RPMI8226 (cell line): ENCODE measurements at places on chromosomes 5 and 9.
A peak's percentile ranks its signal among the peaks of the same experiment; 100 is the strongest.

DNA sequence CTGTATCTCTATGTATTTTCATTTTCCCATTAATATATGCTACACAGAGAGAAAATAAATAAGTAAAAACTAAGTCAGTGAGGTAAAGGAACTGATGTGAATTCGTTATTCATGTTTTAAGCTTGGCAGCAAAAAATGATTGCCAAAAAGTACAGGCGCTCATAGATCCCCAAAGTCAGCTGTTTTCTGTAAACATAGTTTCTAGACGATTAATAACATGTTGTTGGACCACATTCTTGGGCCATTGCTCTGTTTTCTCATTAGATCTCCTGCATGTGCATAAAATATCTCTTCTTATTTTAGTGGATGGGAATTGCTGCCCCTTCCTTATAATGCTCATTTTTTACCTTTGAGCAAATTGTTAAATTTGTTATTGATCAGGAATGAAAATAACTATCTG, 215.2 kb downstream of the TLE1 start:
- no peak for DNase-seq

GRCh38 chr9:100600521-100601079, 22.7 kb downstream of the CAVIN4 start:
- no peak for DNase-seq

- DNase-seq, result no peak
Observed at GRCh38 chr5:167820101-167820990, 471.1 kb upstream of the WWC1 start.

GRCh38 chr5:149493316-149493715, 57.9 kb downstream of the CSNK1A1 start:
- no peak for DNase-seq

- DNase-seq, result no peak
Observed at GRCh38 chr9:124332361-124333202, 74.8 kb downstream of the NEK6 start.

- no peak for DNase-seq
Observed at GRCh38 chr5:9059920-9060691, 485.8 kb downstream of the SEMA5A start.

DNA sequence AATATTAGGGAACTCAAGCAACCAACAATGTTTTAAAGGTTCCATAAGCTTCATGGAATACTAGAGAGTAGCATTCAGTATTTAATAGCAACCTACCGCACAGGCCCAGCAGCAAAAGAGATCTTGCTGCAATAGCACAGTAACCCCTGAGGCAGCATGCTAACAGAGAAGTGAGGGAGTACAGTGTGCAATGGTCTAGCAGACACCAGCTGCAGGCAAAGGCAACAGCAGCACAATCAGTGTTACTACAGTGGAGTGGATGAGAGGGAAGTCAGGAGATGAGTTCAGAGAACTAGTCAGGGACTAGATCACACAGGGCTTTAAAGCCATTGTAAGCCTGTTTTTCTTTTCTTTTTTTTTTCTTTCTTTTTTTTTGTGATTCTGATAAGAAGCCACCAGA, 2.8 kb downstream of the TICAM2 start:
- DNase-seq, result peak; percentile 41

GRCh38 chr9:137312852-137313325, 10.8 kb upstream of the NRARP start:
- no peak for DNase-seq

DNA sequence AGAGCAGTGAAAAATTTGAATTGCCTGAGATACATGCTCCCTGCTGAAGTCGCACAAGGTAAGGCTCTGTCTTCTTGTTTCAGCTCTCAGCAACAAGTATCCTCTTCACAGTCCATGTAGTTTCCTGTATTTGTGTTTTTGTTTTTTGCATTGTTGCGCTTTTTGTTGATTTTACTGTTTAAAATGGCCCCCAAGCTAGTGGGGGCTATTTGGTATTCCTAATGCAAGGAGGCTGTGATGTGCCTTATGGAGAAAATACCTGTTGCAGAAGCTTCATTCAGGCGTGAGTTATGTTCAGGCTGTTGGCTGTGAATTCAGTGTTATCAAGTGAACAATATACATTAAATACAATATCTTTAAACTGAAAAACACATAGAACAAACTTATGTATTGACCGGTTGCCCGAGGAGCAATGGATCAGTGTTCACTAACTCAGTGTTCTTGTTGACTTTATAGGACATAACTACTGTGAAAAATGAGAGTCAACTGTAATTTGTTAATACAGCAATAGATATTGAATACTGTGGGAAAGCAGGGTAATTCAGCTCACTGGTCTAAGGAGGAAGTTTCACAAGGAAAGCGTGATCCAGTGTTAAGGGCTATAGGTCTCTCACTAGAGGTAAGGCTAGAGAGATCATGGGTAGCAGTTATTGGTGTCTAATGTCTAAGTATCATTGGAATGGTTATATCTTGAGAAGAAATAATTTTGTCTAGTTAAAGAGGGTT, 150.5 kb downstream of the GCNT1 start:
- no peak for DNase-seq

DNA sequence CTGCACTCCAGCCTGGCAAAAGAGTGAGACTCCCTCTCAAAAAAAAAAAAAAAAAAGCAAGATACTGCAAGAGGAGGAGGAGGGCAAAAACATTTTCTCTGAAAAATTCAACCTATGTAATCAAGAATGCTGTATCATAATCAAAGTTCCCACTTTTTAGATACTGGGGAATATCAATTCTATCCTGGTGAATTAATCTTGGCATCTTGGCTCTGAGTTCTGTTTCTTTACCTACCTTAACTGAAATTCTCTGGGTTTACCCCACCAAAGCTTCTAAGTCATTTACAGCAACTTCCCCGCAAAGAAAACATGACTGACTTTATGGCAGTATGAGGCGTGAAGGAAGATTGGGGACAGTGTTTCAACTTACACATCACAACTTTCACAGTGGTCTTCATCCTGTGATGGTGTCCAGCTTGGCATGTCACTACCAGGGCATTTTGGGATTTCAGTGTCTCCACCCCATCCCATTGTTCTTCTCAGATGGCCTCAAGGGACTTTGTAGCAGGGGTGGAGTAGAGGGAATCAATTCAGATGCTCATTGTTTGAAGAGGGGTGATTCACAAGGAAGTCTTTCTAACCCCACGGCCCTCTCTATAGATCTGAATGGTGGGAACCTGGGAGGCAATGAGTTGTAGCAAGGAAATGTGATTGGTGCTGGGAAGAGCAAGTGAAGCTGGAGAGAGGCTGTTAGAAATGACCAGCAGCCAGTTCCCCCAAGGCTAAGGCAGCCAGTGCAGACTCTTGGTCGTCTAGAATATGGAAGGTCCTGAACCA, 130.5 kb downstream of the SCAMP1 start:
- no peak for DNase-seq

DNA sequence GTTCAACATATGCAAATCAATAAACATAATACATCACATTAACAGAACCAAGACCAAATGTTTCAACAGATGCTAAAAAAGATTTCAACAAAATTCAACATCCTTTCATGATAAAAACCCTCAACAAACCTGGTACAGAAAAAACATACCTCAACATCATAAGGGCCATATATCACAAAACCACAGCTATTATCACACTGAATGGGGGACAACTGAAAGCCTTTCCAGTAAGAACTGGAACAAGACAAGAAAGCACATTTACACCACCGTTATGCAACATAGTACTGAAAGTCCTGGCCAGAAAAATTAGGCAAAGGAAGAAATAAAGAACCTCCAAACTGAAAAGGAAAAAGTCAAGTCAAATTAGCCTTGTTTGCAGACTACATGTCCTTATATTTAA, 93.6 kb downstream of the DTWD2 start:
- DNase-seq, result no peak

DNA sequence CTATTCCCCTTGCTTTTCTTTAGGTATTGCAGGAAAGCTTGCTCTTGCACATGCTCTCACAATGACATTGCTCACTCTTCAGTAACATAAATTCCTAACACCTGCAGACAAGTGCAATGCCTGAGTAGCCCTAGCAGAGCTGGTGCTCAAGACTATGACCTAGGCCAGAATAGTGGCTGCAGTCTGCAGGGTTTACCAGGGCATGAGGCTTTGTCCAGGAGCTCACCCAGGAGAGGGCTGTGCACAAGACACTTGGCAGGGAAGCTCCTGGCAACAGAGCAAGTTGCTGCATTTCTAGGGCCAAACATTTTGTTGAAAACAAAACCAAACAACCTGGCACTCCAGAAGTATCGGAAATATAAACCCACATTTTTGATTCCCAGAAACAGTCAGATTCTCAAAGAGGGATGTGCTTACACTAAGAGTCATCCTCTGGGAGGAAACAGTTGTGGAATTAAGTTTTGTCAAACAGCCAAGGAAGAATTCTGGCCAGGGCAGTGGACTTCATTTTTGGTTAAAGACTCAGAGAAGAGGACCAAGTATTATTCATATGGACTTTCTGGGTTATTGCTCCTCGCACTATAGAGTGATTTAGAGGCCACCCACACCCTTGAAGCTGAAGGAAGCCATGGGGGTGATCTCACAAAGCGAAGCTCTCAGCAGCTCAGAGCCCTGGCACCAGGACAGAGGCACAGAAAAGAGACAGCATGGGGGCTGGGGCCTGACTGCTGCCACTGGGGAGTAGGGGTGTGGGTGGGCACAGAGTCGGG, 44.9 kb downstream of the MACROH2A1 start:
- DNase-seq, result no peak

GRCh38 chr5:79849486-79850315, 141.4 kb downstream of the MTX3 start:
- no peak for DNase-seq

GRCh38 chr9:136381311-136381710, 7.8 kb upstream of the CARD9 start:
- no peak for DNase-seq

DNA sequence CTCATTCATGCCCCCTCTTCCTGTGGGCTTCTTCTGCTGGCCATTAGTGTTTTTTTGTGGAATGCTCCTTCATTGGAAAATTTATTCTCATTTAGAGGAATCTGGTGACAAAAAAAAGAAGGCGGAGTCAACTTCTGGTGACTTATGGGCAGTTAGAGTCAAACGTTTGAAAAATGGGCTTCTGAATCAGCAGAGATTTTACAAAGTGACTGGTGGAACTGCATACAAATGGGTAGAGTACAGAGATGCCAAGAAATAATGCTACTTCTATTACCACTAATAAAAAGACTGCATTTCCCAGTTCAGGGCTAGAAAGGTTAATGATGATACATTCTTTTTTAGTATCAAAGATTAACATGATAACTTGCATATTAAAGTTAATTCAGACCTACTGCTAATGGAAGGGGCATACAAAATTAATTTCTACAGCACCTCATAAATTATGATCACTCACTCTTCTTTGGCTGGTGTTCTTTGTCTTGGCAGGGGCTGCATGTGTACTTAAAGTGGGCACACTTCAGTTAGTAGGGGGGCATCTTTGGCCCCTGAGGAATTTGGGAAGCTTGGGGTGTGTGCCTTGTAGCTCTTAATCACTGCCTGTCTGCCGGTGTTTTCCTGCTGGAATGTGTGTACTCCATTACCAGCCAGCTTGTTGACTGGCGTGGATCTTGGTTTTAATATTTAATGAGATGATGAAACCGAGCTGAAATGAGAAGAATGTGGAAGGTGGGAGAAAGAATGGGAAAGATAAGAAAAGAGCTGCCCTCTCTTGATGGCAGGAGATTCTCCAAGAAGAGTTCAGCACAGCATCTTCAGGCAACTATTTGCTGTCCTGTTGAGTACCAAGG, 148.9 kb downstream of the DOCK2 start:
- no peak for DNase-seq

DNA sequence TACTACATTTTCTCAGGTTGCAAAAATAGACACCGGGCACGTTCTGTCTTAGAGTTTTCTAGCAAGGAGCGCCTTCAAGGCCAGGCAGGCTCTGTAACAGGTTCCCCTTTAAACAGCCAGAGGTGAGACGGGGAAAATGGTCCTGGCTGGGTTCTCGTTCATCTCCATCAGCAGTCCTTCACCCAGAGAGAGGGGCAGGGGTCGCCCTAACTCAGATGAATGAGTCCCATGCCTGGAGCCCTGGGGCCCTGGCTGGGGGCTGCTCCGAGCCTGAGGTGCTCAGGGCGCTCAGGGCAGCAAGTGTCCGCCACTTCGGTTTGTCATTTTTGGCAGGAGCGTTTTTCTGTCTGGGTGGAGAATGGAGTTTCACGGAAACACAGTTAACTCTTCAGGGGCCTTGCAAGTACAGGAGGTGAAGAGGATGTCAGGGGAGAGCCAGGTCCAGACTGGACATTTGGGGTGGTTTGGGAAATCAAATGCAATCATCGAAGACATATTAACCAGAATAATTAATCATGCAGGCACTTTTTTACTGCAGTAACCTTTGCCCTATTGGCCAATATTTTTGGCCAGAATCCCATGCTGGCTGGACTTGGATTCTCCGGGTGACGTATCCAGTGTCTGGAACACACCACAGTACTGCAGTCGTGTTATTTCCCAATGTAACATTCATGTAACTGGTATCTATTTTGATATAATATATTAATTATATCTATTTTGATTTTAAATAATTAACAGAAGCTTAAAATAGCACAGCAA, 2.9 kb downstream of the NTNG2 start:
- no peak for DNase-seq

DNA sequence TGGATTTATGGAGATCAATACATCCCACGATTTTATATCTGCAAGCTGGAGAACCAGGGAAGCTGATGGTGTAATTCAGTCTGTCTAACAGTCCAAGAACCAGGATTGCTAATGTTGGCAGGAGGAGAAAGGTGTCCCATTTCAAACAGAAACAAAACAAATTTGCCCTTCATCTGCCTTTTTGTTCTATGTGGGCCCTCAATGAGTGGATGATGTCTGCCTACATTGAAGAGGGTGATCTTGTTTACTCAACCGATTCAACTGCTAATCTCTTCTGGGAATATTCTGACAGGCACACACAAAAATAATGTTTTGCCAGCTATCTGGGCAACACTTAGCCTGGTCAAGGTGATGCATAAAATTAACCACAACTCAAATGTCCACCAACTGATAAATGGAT, 65.1 kb upstream of the IL33 start:
- no peak for DNase-seq

- no peak for DNase-seq
Observed at GRCh38 chr5:61822584-61822983, 483.4 kb upstream of the KIF2A start.

GRCh38 chr5:89991592-89991991, 418.0 kb downstream of the CETN3 start:
- DNase-seq, result no peak

- DNase-seq, result no peak
Observed at GRCh38 chr5:110087829-110088228, 398.1 kb downstream of the MAN2A1 start.

DNA sequence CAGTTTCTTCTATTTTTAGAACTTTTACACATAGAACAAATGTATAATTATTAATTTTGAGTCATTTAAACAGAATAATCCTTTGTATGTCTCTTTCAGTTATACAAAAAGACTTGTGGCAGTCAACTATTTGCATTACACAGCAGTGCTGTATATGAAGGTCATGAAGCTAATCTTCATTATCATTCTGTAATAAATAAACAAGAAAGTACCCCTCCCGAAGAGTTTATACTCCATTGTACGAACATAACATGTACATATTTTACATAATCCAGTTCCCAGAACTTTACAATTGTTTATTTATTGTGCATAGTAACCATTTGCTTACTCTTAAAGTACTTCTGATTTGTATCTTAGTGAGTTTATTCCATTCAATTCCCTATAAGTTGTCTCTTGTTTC, 267.9 kb downstream of the FBXL17 start:
- DNase-seq, result no peak
